ENCODE measurements at places on chromosomes 13 and 19. TPM values are rescaled to one million over a fixed set of nuclear protein-coding genes. Genes with fewer than 3 reads are reported as not detected.

NDUFA11 gene
- 327 TPM for total RNA-seq

DNA sequence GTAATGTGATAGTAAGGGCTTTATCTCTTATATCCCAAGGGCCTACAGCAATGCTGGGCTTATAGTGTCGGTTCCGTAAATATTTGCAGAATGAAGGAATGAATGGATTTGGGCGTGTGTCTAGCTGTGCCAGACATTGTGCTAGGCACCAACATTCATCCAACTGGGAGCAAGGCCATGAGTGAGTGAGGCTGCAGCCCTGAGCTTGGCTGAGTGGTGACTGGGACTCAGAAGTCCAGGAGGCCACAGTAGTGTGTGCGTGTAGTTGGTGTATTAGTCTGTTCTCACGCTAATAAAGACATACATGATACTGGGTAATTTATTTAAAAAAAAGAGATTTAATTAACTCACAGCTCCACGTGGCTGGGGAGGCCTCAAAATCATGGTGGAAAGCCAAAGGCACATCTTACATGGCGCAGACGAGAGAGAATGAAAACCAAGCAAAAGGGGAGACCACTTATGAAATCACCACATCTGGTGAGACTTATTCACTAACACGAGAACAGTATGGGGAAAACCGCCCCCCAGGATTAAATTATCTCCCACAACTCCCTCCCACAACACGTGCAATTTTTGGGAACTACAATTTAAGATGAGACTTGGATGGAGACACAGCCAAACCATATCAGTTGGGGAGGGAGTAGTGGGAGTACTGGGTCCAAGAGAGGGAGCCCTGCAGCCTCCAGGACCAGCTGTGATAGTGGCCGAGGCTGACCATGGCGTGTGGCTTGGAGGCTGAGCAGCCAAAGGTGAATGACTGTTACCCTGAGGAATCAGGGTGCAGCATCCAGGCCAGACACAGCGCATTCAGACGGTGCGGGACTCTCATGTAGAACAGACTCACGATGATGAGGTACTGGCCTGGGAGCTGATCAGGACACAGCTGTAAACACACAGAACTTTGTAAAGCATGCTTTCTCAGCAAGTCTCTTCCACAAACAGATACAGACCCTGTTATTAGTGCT is 104.6 kb downstream of the TEX26 start:
- no peak overlapping the region for H3K27ac ChIP-seq
- no peaks in the 10 kb centered on the region for H3K4me1 ChIP-seq
- DNase-seq, result no peak
- no peak overlapping the region for H3K4me3 ChIP-seq
- H3K27me3 ChIP-seq, result no peaks in the 10 kb centered on the region

UGGT2 gene
- 21.1 TPM for total RNA-seq

- H3K36me3 ChIP-seq, result no peaks in the 10 kb centered on the region
- H3K4me1 ChIP-seq, result no peaks in the 10 kb centered on the region
- no peak overlapping the region for H3K27ac ChIP-seq
- DNase-seq, result no peak
- no peaks in the 10 kb centered on the region for H3K27me3 ChIP-seq
- H3K4me3 ChIP-seq, result no peak overlapping the region
Observed at GRCh38 chr13:23687614-23688013, 117.4 kb downstream of the TNFRSF19 start.

DNA sequence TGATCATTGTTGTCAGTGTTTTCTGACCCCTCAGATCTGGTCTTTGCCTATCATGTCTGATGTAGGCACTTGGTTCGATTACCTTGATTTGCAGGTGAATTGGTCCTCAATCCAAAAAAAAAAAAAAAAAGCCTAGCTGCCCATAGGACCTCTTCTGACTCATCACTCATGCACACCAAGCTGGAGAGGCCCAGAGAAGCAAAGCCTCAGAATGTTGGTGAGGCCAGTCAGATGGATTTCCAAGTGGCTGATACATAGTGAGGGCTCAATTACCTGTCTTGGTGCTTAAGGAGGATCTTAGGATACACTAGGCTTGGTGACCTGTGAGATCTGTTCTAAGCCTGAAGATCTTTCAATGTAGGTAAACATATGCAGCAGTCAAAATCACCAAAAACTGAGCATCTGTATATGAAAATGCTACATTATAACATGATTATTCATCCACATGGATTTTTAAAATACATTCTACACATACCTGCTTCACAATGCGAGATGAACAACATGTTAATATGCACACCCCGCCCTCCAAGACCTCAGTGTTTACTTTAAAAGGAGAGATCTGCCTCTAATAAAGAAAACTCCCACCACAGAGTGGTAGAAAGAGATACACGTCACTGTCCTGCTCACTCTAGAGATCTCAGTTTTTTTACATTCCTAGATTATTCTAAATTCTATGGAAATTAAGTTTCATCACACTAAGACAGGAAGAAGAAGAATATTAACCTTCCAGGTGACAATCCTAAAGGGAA is 79.9 kb upstream of the RAP2A start:
- no peak overlapping the region for H3K4me3 ChIP-seq
- H3K4me1 ChIP-seq, result no peaks in the 10 kb centered on the region
- H3K27ac ChIP-seq, result no peak overlapping the region
- no peak for DNase-seq

ZFP28 gene
- total RNA-seq, result 3.7 TPM

DNA sequence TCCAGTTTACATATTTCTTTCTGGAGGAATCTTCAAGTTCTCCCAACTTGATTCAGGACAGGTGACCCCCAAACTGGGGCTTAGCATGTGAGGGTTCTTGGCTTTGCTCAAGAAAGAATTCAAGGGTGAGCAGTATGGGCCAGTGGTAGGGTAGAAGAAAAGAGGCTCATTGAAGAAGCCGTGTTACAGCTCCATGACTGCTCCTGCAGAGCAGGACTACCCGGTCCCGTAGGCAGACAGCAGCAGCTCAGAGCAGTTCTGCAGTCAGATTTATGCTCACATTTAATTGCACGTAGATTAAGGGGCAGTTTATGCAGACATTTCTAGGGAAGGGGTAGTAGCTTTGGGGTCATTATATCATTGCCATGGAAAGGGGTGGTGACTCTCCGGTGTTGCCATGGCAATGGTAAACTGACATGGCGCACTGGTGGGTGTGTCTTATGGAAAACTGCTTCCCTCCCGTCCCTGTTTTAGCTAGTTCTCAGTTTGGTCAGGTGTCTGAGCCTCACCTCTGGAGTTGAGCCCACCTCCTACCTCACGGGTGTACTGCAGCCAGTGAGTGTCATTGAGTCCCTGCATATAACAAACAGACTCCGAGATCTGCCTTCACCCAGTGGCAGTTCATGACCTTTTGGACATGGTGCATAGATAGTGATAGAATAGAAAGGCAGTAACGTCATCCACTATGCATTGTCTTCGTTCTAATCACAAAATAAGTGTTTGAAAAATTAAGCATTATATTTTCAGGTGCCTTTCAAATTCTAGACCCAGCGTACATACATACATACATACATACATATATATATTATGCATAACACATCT is 16.0 kb upstream of the ZNF792 start:
- no peak overlapping the region for H3K4me3 ChIP-seq
- no peaks in the 10 kb centered on the region for H3K27me3 ChIP-seq
- no peak overlapping the region for H3K27ac ChIP-seq
- no peaks in the 10 kb centered on the region for H3K36me3 ChIP-seq
- no peaks in the 10 kb centered on the region for H3K4me1 ChIP-seq

TEX26 gene
- not detected for total RNA-seq

DNA sequence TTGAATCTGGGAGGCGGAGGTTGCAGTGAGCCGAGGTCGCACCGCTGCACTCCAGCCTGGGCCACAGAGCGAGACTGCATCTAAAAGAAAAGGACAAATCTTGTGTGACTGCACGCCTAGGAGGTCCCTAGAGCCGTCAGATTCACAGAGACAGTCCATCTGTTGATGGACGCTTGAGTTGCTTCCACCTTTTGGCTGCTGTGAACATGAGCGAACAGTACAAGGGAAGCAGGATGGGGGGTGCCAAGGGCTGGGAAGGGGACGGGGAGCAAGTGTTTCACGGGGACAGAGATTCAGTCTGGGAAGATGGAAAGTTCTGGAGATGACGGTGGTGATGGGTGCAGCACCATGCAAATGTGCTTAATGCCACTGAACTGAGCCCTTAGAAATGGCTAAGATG is 78.7 kb downstream of the GNG7 start:
- no peaks in the 10 kb centered on the region for H3K4me1 ChIP-seq
- no peak for DNase-seq
- H3K36me3 ChIP-seq, result no peaks in the 10 kb centered on the region
- no peaks in the 10 kb centered on the region for H3K27me3 ChIP-seq

GRCh38 chr13:40981361-40981760 is 37.8 kb downstream of the ELF1 start:
- H3K4me3 ChIP-seq, result no peak overlapping the region
- H3K36me3 ChIP-seq, result no peaks in the 10 kb centered on the region
- H3K4me1 ChIP-seq, result peaks cover 15% of the 10 kb centered on the region
- DNase-seq, result no peak
- peak overlapping the region; percentile 63 for H3K27ac ChIP-seq

CGB8 gene
- total RNA-seq, result not detected

- no peaks in the 10 kb centered on the region for H3K4me1 ChIP-seq
- H3K27ac ChIP-seq, result no peak overlapping the region
- H3K36me3 ChIP-seq, result no peaks in the 10 kb centered on the region
- no peak overlapping the region for H3K4me3 ChIP-seq
- no peak for DNase-seq
Observed at GRCh38 chr13:60152904-60153303, 10.8 kb downstream of the DIAPH3 start.

DNA sequence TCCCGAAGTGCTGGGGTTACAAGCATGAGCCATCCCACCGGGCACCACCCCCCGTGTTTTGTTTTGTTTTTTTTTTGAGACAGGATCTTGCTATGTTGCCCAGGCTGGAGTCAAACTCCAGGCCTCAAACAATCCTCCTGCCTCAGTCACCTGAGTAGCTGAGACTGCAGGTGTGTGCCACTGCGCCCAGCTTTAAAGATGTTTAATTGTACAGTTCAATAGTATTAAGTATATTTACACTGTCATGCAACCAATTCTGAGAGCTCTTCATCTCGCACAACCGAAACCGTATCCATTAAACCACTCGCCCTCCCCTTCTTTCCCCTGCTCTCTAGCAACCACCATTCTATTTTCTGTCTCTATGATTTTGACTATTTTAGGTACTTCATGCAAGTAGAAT is 15.6 kb downstream of the NUCB1 start:
- no peaks in the 10 kb centered on the region for H3K4me1 ChIP-seq
- H3K36me3 ChIP-seq, result peaks cover 15% of the 10 kb centered on the region
- peak overlapping the region; percentile 57 for H3K27ac ChIP-seq
- H3K4me3 ChIP-seq, result no peak overlapping the region

DNA sequence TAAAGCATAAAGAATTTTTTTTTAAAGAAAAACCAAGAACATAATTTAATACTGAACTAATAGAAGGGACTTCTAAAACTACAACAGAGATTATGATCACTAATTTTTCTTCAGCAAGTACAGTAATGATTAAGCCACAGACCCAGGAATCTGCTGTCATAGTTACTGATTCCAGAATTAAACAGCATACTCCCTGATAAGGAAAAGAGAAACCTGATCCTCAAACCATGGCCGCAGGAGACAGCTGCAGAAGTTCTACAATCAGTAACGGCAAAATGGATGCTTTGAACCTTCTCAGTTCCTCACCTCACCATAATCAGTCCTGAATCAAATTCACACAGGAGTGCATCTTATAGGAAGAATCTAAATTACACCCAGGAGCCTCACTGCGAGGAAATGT is 939.0 kb upstream of the SLITRK1 start:
- no peaks in the 10 kb centered on the region for H3K36me3 ChIP-seq
- H3K27ac ChIP-seq, result no peak overlapping the region
- DNase-seq, result no peak

RAB3D gene
- 33.9 TPM for total RNA-seq
